ENCODE measurements at places on chromosomes 3 and 15. TPM values are rescaled to one million over a fixed set of nuclear protein-coding genes. Genes with fewer than 3 reads are reported as not detected.

DNA sequence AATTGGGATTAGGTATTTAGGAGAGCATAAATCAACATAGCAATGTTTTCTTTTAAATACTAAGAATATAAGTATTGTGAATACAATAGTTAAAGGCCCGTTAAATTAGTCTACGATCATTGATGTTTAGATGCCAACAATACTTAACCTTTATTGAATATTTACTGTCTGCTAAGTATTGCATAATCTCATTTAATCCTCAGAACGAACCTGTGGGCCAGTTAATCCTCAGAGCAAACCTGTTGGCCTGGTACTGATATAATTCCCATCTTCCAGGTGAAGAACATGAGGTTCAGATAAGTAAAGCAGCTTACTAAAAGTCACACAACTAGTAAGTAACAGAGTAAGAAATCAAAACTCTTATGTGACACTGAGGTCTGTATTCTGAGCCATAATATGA lies 57.4 kb upstream of the ACKR4 start:
- no peak for DNase-seq

GRCh38 chr15:28185148-28185895 lies 86.2 kb upstream of the OCA2 start:
- no peak for DNase-seq

DNA sequence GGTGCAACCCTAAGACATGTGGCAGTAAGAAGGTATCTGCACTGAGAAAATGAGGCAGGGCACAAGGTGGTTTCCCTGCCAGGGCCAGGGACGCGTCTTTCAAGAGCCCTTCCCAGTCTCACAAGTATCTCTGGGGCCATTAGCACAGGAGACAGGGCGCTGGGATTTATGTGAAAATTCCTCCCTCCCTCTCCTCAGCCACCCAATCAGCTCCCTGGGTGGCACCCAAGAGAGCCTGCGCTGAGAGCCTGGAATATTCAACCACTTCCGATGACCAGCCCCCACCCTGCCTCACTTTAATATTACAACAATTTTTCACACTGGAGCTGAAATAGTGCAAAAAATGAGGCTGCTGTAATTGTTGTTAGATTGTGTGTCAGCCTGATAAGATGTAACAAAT lies 26.1 kb downstream of the SEC61A1 start:
- no peak for DNase-seq

- no peak for DNase-seq
Measured at GRCh38 chr15:78244893-78245292, 10.5 kb upstream of the ACSBG1 start.

DNA sequence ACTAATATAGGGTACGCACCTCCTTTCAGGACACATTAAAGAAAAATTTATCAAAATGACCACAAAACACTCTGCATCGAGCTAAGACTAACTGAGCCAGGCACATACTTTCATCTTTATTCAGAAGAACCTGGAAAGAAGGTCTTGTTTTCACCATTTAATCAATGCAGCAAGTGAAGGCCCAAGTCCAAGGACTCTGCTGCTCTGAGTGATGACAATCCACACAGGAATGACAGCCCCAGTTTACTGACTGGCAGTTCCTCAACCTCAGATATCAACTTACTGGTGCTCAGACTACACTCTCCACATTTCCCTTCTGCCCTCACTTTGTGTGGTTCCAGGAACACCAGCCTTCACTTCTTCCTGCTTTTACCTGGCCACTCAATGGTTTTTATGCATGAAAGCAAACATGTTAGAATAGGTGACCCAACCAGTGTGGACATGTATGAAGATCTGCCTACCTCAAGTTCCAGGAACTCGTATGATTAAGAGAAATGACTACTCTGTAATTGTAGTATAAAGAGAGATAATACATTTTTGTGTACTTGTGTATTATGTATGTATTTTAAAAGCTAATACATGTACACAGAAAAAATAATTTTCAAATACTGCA lies 29.1 kb upstream of the RASA2 start:
- DNase-seq = no peak

DNA sequence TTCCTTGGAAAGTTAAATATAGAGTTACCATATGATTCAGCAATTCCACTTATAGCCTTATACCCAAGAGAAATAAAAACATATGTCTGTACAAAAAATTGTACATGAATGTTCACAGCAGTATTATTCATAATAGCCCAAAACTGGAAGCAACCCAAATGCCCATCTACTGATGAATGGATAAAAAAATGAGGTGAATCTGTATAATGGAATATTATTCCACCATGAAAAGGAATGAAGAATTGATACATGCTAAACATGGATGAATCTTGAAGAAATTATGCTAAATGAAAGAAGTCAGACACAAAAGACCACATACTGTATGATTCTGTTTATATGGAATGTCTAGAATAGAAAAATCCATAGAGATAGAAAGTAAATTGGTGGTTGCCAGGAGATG lies 61.4 kb downstream of the TTC23 start:
- no peak for DNase-seq

NOX5 gene
- total RNA-seq = not detected

RNU6-1 gene
- total RNA-seq = not detected
